RWPE1 (cell line): ENCODE measurements at places on chromosomes 5 and 9.

- DNase-seq: no peak
These were observed 30.3 kb downstream of the ADAMTS6 start for GRCh38 chr5:65451436-65451835.

DNA sequence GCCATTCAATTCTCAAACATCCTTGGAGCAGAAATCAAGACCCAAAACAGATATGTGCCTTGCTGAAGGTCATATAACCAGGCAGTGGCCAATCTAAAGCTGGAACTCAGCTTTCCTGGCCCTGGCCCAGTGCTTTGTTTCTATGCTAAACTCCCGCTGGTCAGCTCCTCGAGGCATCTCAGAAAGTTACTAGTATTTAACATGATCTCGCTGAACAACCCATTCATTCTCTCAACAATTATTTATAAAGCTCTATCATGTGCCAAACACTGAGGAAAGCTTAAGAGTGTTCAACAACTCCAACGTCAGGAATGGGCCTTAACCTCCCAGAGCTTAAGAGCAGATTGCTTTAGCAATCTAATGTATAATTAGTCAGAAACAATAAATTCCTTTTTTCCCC, 54.0 kb downstream of the FOXD1 start:
- no peak for DNase-seq

DNA sequence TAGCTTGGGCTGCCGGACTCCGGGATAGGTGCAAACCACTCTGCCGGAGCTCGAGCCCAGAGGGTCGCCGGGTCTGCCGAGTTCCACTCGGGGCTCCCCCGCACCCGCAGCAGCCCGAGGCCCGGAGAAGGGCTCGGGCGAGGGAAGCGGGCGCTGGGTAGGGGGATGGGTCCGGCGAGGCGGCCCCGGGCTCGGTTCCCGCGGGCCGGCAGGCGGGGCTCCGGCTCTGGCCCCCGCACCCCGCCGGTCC, 507 bp downstream of the RICTOR start:
- DNase-seq: no peak

GRCh38 chr5:115461093-115461492, 83.5 kb downstream of the FEM1C start:
- no peak for DNase-seq

GRCh38 chr9:91208419-91208745, 153.3 kb downstream of the AUH start:
- no peak for DNase-seq

DNA sequence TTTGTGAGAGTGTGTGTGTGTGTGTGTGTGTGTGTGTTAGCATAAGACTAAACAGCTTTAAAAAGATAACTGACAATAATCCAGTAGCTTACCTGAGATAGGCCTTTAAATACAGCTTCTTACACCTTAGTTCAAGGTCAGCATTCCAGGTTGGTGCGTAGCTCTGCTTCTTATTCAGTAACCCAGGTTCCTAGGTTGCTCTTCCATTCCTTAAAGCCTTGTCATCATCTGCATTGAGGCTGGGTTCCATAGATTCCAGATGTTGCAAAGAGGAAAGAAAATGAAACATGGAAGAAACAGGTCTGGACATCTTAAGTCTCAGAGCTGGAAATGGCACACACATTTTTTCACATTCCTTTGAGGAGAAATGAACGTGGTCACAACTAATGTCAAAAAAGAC, 53.9 kb upstream of the CAMK4 start:
- DNase-seq: no peak

- DNase-seq: no peak
These were observed 14.6 kb downstream of the ADAMTS16 start for GRCh38 chr5:5154733-5155132.

DNA sequence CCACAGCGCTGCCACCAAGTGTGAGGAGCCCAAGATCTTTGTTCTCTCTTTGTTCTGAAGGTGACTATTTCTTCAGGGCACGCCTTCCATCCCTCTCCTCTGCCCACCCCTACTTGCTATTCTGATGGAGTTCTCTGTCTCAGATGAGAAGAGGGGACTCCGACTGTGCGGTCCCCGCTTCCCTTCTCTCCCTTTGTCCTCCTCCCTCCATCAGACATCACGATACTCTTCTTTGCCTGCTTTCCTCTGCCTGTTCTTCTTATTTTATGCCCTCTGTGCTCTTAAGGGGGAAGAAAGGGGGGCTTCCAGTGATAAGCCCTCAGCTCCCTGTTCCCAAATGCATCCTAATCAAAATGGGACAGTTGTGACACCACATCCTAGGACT, 307.8 kb downstream of the RAB3C start:
- no peak for DNase-seq

DNA sequence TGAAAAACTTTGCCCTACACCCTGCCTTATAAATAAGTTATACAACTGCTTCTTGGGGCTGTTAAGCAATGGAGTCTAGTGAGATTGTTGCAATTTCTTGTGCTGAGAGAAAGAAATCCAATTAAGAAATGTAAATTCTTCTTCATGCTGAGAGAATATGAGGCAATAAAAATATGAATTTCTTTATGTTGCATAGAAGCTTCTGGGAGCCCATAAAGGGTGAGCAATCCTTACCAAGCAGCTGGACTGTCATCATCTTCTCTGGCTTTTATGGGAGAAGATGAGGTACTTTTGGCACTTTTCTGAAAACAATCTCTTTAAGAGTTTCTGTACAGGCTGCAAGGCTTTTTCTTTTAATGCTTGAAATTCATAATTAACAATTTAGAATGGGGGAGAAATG, 204.3 kb downstream of the DMRTA1 start:
- DNase-seq: no peak

DNA sequence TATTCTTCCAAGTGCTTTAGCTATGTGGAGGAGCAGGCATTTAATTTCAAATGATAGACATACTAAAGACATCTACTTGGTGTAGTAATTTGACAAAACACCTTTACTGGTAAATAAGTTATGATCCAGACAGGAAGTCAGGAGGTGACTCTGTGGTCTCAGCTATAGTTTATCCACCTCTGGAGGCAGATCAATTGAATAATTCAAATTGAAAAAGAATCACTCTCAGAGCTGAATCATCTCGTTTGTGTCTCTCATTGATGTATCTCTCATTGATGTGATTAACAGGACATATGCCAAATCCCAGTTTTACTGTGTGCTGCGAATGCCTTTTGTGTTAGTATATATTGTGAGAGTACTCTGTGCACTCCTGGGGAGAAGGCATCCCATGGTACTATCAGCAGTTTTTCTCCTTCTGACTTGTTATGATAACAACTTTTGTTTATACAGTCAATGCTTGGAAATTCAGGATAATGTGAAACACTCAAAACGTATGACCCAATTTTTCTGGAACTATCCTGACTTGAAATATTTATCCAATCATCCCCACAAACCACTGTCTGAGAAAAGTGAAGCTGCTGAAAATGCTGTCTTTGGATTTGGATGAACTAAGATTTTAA, 48.5 kb upstream of the DAB2 start:
- no peak for DNase-seq
